ENCODE measurements at places on chromosomes 4 and X. TPM values are rescaled to one million over a fixed set of nuclear protein-coding genes. Genes with fewer than 3 reads are reported as not detected.

- peak overlapping the region; percentile 64 for H3K27ac ChIP-seq
- no peak overlapping the region for H3K4me3 ChIP-seq
- no peak for DNase-seq
- H3K27me3 ChIP-seq: no peaks in the 10 kb centered on the region
Observed at GRCh38 chr4:68250151-68250930, 4.8 kb upstream of the TMPRSS11B start.

DNA sequence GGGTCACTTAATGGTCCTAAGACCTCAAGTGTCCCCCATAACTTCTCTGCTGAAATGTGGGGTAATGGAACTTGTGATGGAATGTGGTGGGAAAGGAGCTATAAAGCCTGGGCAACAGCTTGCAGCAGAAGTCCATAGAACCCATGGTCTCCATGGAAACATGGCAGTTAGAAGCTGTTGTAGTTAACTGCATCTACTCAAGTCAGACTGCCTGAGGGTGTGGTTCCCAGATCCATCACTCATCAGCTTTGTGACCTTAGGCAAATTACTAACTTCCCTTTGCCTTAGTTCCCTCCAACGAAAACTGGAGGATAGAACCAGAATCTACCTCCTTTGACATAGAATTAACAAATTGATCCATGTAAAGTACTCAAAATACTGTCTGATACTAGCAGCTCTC lies 113.0 kb downstream of the SPATA18 start:
- H3K4me3 ChIP-seq: no peak overlapping the region
- H3K36me3 ChIP-seq: no peaks in the 10 kb centered on the region
- H3K27ac ChIP-seq: no peak overlapping the region

DNA sequence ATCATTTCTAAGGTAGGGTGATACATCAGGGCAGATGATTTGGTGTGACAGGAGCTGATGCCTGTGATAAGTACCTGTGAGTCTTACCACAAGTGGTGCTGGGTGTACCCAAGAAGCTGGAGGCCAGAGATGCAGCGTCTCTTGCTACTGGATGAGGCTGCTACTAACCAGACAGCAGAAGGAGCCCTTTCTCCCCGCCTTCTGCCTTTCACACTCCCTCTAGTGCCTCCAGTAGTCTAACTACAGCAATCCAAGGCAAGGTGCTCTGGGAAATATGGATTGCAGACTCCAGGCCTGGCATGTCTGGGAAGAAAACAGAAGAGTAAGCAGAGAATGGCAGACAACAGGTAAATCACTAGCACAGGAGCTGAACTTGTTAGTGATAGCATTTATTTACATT lies 470.8 kb downstream of the NKX6-1 start:
- no peak overlapping the region for H3K27ac ChIP-seq
- no peaks in the 10 kb centered on the region for H3K36me3 ChIP-seq
- H3K27me3 ChIP-seq: no peaks in the 10 kb centered on the region
- DNase-seq: no peak
- no peak overlapping the region for H3K4me3 ChIP-seq

- H3K27me3 ChIP-seq: peaks cover 7% of the 10 kb centered on the region
- H3K4me1 ChIP-seq: peaks cover 12% of the 10 kb centered on the region
- DNase-seq: no peak
Observed at GRCh38 chrX:129719931-129720530, 18.7 kb upstream of the XPNPEP2 start.

DNA sequence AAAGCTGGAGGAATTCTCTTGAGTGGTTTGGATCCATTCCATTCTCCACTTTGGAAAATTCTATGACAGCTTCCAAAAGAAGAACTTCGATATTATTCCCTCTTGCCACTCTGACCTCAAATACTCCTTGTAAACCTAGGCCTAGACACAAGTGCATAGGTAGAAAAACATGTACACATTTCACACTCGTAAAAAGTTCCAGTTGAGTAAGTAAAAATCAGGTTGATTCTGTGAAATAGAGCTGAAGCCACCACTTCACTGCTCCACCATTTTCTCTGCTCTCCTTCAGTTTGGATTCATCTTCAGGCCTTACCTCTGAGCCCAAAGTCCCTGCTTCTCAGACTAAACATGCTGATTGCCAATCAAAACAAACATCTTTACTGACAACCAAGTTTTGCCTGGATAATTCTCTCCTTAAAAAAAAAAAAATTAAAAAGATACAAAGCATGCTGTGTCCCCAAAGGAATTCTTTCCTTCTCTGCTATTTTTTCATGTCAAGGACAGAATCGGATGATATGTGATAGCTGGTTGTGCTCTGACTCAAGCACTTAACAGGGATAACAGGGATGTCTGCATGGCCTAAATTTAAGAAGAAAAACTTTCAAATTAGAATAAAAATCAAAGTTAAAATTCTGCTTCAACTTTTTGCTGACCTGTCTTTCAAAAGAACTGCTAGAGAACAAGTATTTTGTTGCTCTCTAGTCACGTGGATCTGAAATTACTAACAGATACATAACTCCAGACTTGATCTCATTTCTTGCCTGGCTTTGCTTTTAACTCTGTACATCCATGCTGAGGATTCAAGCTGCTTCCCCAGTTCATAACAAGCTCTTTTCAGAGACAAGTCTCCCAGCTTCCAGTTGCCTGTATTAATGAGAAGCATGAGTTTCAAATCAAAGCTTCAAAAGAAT lies 420.9 kb upstream of the INTU start:
- H3K27me3 ChIP-seq: no peaks in the 10 kb centered on the region
- no peak overlapping the region for H3K4me3 ChIP-seq
- H3K36me3 ChIP-seq: no peaks in the 10 kb centered on the region
- no peak for DNase-seq

- no peak for DNase-seq
- no peak overlapping the region for H3K4me3 ChIP-seq
- H3K27me3 ChIP-seq: no peaks in the 10 kb centered on the region
Observed at GRCh38 chrX:54178100-54178940, 4.7 kb downstream of the FAM120C start.

- peaks cover 5% of the 10 kb centered on the region for H3K4me1 ChIP-seq
- H3K27me3 ChIP-seq: no peaks in the 10 kb centered on the region
- H3K36me3 ChIP-seq: no peaks in the 10 kb centered on the region
- H3K27ac ChIP-seq: no peak overlapping the region
- DNase-seq: no peak
Observed at GRCh38 chrX:103877571-103877970, 45.5 kb upstream of the RAB9B start.

DNA sequence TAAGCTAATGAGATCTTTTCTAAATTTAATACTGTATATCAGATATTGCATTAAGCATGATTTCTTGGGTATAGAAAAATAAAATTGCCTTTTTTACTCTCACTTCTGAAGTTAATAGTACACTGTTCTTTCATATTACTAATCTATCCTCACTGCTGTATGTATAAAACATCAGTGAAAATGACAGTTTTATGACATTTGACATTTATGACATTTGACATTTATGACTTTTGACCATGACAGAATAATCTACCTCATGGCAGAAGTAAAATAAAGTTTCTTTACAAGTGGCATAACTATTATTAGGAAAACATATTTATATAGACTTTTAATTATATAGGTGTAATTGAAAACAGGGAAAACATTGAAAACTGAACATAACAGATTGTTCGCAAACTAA lies 13.3 kb downstream of the GRID2 start:
- no peak for DNase-seq
- no peaks in the 10 kb centered on the region for H3K4me1 ChIP-seq
- no peaks in the 10 kb centered on the region for H3K27me3 ChIP-seq
- no peak overlapping the region for H3K4me3 ChIP-seq
- no peak overlapping the region for H3K27ac ChIP-seq

GRCh38 chr4:142535009-142535408 lies 311.1 kb downstream of the INPP4B start:
- no peaks in the 10 kb centered on the region for H3K27me3 ChIP-seq
- H3K4me1 ChIP-seq: peaks cover 24% of the 10 kb centered on the region

GRCh38 chr4:101958547-101958946 lies 168.0 kb downstream of the BANK1 start:
- no peak overlapping the region for H3K27ac ChIP-seq
- H3K4me3 ChIP-seq: no peak overlapping the region
- no peaks in the 10 kb centered on the region for H3K4me1 ChIP-seq
- no peaks in the 10 kb centered on the region for H3K36me3 ChIP-seq

DNA sequence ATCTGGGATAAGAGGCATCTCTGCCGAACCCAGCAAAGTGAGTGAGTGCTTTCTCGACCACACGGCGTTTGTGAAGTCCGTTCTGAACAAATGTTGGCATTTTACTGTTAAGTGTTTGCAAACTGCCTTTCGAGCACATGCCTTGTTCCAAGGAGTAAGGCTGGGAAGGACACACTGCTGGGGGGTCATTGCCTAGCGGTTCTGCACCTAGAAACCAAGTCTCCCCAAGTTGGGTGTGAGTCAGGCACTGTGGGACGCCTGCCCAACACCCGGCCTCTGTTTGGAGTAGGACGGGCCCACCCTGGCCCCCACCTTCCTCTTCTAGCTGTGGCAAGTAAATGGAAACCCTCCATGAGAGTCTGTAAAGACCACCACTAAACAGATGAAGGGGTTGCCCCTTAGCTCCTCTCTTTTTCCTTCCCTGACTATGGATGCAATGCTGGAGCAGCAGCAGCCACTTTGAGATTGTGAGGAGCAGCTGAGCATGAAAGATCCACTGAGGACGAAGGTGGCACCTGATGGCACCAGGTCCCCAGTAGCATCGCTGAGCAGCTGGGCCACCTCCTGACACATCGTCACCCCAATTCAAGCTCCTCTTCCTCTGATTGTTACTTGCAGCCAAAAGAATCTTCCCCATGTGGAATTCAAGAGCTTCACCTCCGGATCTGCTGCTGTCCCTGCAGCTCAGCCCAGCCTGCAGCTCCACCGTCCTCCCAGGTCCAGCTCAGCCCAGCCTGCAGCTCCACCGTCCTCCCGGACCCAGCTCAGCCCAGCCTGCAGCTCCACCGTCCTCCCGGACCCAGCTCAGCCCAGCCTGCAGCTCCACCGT lies 6.3 kb downstream of the CPLX1 start:
- no peaks in the 10 kb centered on the region for H3K36me3 ChIP-seq
- no peaks in the 10 kb centered on the region for H3K4me1 ChIP-seq
- H3K4me3 ChIP-seq: no peak overlapping the region
- peaks cover 30% of the 10 kb centered on the region for H3K27me3 ChIP-seq

SMR3A gene
- total RNA-seq: not detected

UCHL1 gene
- total RNA-seq: 0.83 TPM

NEXMIF gene
- total RNA-seq: 0.71 TPM

ADH1C gene
- not detected for total RNA-seq
